ENCODE measurements at places on chromosomes 6 and 20.

GRCh38 chr20:278607-279571 is 11.7 kb downstream of the C20orf96 start:
- DNase-seq: no peak

DNA sequence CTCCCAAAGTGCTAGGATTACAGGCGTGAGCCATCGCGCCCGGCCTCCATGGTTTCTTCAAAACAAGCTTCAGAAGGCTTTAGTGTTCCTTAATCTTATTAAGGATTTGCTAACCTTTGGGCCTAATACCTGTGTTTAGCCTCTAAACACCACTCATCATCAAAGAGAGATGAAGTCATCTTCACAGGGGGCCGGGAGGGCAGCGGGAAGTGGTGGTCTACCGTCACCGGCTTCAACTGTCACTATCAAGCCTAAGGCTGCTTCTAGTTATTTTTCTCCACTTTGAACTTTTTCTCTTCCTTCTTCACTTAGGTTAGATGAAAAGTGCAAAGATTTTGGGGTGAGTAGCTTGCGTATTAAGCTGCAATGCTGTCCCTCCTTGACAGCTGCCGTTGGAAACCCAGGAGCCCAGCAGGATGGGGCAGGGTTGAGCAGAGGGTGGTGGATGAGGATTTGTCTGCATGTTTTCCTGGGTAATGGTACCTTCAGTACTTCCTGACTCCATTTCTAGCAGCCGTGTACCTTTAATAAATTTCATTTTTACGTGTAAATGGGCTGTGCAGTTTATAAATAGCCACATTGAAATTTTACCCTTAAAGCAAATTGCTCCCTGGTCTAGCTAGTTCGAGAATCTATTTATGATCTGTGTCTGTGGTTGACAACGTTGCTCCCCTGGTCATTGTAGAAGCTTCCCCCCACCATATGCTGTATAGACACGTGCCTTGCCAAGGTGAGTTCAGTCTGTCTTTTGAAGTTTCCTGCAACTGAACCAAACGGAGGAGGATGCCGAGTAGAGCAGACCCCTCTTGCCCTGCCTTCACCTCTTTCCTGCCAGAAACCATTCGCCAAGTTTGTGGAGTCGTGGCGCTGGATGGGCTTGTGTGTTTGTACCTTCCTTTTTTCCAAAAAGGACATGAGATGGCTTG is 64.8 kb downstream of the SYNJ2 start:
- DNase-seq: no peak

- no peak for DNase-seq
Measured at GRCh38 chr6:106692112-106692818, 62.9 kb downstream of the QRSL1 start.

- no peak for DNase-seq
Measured at GRCh38 chr6:17120019-17120418, 18.2 kb downstream of the STMND1 start.

GRCh38 chr6:53532061-53532797 is 12.7 kb downstream of the GCLC start:
- no peak for DNase-seq

DNA sequence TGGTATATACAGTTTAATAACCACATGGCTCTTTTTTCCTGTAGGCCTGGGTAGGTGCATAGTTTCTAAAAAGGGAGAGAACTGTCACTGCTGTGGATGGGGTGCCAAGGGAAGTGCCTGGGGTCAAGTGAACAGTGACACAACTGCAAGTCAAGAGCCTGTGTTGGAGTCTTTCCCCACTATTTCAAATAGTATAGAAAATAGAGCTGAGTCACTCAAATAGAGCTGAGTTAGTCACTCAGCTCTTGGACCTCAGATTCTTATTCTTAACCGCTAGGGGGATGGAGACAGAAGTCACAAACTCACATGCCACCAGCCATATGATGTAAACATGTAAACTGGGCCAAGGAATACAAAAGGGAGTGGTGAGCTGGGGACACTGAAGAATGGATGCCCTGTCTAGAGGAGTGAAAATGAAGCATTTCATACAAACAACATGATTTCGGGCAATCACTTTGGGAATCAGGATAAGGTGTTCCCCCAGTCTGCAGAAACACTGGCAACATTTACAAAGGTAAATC is 2.1 kb downstream of the NQO2 start:
- DNase-seq: no peak

- peak; percentile 23 for DNase-seq
Measured at GRCh38 chr6:111793711-111794111, 79.5 kb downstream of the FYN start.

- no peak for DNase-seq
Measured at GRCh38 chr6:55953335-55953734, 77.9 kb upstream of the BMP5 start.

DNA sequence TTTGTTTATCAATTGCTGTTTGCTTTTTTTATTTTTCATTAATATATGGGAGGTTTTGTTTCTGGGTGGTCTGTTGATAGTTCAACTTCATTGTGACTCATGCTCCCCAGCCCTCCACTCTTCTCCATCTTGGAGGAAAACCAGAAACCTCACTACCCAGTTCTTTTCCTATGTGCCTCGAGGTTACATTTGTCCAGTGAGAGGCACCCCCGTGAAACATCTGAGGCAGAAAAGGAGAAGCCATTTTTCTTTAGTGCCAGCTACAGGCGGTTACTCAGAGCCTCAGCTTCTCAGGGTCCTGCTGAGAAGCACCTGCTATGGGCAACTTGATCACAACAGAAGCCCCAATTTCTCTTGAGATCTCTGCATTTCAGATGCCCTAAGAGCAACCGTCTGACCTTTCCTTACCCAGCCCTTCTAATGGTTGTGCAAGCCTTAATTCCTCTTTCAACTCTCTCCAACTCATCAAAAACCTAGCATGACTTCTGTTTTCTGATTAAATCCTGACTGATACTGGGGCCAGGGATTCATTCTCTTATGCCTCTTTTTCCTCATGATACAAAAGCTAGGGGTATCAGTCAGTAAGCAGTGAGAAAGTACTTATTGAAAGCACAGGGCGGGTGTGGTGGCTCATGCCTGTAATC is 144.6 kb downstream of the ELOVL4 start:
- DNase-seq: no peak

DNA sequence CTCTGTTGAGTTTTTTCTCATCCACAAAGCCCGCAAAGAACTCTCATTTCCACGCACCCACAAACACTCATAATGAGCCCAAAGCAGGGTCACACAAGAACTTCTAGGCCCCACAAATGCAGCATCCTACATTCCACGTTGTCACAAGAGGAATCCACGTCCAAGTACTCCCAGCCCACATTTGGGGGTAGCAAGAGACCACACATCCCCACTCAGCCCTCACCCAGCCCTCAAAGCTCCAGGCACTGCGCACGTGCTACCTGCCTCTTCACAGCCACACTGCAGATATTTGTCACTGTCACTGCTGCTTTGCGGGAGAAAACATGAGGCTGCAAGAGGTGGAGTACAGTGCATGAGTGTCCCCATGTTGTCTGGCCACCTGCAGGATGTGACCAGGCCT is 187.6 kb upstream of the CDYL start:
- no peak for DNase-seq

DNA sequence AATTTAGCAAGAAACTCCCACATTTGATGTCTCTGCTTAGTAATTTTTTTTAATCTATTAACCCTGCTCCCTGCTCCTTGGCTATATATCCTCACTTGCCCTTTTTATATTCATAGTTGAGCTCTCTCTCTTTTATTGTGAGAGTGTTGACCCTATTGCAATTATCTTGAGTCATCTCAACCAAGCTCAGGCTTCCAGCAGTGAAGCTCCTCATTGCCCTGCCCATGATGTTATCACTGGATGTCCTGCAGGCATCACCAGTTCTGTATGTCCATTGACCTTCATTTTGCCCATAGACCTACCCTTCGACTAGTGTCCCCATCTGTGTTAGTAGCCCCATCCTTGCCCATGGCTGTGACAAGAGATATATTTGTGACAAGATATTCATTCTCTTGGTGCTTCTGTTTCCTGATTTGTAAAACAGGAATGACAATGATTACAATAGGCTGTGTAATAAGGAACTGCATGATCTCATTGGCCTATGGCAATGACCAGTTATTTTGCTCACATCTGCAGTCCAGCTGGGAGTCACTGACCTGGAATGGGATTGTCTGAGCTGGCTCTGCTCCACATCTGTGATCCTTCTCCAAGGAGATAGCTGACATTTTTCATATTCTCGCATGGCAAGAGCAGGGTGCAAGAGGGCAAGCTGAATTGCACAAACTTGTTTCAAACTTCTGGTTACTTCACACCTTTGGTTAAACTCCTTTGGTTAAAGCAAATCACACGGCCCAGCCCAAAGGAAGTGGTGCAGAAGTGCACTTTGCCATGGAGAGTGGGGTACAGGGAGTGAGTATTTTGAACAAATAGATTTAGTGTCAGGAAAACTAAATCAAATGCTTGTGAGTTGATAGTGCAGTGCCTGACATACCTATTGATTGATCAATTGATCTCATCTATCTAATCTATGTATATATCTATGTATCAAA is 47.7 kb upstream of the CST5 start:
- DNase-seq: no peak

All from activated T-cell treated with anti-CD3 and anti-CD28 coated beads for 1 hour (primary cell).